NCI-H2107 (cell line): ENCODE measurements at places on chromosomes 13 and 19.
A peak's percentile ranks its signal among the peaks of the same experiment; 100 is the strongest.

- no peak for DNase-seq
Measured at GRCh38 chr13:21636656-21637055, 32.7 kb upstream of the MICU2 start.

DNA sequence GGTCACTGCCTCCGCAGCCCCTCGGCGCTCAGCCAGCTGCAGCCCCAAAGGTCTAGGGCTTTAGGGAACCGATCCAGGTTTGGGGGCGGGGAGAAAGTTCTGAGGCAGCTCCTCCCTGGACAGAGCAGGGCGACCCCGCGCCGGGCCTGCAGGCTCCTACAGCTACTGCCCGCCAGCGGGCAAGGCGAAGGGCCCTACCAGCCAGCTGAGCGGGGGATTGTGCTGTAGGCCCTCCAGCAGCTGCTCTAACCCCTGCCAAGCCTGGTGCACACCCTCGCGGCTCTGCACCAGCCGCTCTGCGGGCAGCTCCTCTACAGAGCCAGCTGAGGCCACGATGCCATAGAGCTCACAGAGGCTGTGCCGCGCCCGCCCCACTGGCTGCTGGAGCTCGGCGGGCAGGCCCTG lies 14.0 kb downstream of the PLIN4 start:
- no peak for DNase-seq

GRCh38 chr13:99197117-99197651 lies 3.5 kb upstream of the UBAC2 start:
- DNase-seq = peak; percentile 18

DNA sequence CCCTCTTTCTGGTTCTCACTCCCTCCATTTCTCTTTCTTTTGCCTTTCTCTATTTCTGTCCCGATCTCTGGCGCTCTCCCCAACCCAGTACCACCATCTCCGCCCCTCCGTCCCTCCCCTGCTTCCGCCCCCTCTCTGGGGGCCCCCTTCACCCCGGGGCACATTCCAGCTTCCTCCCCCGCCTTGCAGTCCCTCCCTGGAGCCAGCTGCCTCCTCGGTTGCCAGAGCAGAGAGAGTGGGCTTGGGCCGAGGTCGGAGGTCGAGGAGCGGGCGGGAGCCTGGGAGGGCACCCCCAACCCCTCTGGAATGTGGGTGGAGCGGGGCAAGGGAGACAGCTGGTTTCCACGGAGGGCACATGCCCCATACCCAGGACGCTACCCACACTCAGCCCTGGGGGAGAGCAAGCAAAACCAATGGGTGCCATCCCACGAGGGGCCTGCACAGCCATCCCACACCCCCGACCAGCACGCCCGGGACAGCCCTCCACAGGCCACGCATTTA lies 6.5 kb upstream of the CIRBP start:
- DNase-seq = no peak

DNA sequence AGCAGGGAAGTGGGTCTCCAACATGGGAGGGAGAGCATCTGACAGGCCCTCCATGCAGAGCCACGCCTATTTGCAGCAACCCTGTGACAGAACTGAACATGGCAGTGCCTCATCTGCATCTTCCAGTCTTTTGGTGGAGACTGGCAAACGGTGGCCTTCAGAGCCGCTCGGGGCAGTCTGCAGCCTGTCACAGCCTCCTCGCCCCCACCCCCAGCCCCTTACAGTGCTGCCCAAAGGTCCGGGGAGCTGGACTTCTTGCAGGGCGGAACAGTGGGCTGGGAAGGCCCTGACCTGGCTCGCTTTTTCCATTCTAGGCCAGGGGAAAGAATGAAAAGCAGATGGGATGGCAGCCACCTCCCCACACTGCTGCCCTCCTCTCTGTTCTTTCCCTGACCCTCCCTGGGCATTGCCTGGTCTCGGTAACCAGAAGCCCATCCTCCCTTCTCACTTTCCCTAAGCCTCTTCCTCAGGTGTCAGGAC lies 2.7 kb downstream of the CALM3 start:
- DNase-seq = no peak
